ENCODE measurements at places on chromosomes 2 and 18.

GRCh38 chr2:191629001-191629453 is 48.9 kb upstream of the NABP1 start:
- DNase-seq, result no peak

DNA sequence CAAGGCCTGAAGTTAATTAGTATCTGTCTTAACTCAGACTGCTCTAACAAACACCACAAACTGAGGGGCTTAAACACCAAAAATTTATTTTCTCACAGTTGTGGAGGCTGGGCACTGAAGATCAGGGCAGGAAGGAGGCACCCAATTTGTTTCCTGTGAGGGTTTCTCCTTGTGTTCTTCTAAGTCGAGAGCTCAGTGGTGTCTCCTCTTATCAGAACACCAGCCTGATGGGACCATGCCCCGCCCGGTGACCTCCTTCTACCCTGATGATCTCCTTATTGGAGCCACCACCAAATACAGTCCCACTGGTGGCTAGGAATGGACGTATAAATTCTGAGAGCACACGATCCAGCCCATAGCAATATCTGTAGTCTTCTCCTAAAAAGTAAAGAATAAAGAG is 20.5 kb downstream of the TMEM18 start:
- no peak for DNase-seq

- DNase-seq, result peak; percentile 79
These were observed 419.6 kb upstream of the POU3F3 start for GRCh38 chr2:104434318-104434792.

GRCh38 chr18:60020107-60020925 is 120.5 kb downstream of the PMAIP1 start:
- DNase-seq, result no peak

GRCh38 chr18:8952769-8953760 is 149.4 kb upstream of the NDUFV2 start:
- DNase-seq, result no peak

GRCh38 chr2:85534099-85534498 is 4.9 kb upstream of the MAT2A start:
- no peak for DNase-seq

GRCh38 chr2:65548576-65549256 is 116.3 kb upstream of the SPRED2 start:
- DNase-seq, result no peak

- DNase-seq, result no peak
These were observed 341.3 kb downstream of the MYCN start for GRCh38 chr2:16281451-16282335.

- no peak for DNase-seq
These were observed 76.8 kb downstream of the ABI2 start for GRCh38 chr2:203404996-203405395.

- peak; percentile 24 for DNase-seq
These were observed 46.1 kb downstream of the YES1 start for GRCh38 chr18:765764-766549.

GRCh38 chr18:8424917-8425725 is 184.1 kb upstream of the RAB12 start:
- no peak for DNase-seq

DNA sequence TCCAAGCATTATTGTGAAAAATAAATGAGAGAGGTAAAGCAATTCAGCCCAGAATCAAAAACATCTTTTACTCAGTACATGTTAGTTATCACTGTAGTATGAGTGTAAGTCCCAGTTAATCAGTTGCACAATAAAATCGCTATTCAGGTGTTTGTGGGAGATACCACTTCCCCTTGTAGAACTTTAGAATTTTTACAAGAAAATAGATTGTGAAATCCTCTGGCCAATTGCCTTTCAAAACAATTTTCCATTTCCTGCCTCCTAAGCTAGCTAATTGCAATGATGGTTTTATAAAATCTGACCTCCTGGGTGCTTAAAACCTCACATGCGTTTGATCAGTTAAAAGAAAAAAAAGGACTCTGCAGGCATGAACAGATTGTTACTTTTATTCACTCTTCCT is 332.5 kb downstream of the PID1 start:
- no peak for DNase-seq

GRCh38 chr18:79890674-79891073 is 60.8 kb downstream of the SLC66A2 start:
- no peak for DNase-seq

- DNase-seq, result no peak
These were observed 18.2 kb downstream of the NRP2 start for GRCh38 chr2:205700331-205701132.

- DNase-seq, result no peak
These were observed 143.4 kb downstream of the CYRIA start for GRCh38 chr2:16522031-16522831.

- DNase-seq, result no peak
These were observed 95.2 kb upstream of the CD302 start for GRCh38 chr2:159892990-159893810.

GRCh38 chr2:231018184-231018583 is 19.1 kb upstream of the C2orf72 start:
- no peak for DNase-seq

- DNase-seq, result no peak
These were observed 59.8 kb downstream of the GYPC start for GRCh38 chr2:126715576-126716406.

GRCh38 chr2:73593680-73594079 is 48.5 kb downstream of the NAT8 start:
- no peak for DNase-seq

- no peak for DNase-seq
These were observed 1.5 kb downstream of the ODC1 start for GRCh38 chr2:10446631-10447030.

DNA sequence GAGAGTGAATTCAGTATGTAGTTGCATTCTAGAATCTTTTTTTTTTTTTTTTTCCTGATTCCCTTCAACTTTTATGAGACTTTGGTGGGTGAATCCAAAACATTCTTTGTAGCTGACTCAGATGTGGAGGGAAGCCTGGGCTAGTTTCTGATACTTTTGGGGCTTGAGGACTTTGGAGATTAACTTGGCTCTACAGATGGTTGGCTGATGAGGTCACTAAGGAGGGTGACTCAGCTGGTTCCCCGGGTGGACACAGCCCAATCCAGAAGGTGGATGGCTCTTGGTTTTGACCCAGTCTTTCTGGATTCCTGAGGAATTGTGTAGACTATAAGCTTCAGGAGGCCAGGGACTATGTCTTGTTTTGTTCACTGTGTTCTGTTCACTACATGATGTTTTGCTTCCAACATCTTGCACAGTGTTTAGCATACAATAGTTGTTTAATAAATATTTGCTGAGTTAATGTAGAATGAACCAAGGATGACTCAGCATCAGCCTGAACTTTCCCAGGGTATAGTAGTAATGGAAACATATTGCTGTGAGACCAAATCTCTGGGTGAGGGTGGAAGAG is 30.5 kb downstream of the LAMA3 start:
- no peak for DNase-seq

DNA sequence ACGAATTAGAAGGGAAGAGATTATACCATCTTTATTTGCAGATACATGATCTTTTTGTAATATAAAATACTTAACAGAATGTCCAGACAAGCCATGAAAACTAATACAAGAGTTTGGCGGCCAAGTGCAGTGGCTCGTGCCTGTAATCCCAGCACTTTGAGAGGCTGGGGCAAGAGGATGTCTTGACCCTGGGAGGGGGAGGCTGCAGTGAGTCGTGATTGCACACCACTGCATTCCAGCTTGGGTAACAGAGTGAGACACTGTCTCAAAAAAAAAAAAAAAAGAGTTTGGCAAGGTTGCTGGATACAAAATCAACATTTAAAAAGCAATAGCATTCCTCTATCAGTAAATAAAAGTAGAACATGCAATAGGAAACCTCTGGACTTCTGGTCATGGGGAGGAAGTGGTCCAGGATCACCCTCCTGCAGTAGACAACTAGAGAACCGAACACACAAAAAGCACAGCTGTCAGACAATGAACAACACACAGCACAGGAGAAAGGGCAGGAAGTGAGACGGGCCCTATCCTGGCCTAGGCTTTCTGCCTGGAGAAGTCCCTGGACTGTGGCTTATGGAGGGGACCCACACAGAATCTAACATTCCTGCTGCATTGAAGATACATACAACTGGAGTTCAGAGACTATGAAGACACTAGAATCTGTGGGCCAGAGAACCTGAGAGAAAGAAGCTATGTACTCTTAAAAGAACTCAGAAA is 118.9 kb upstream of the ARL4C start:
- no peak for DNase-seq

DNA sequence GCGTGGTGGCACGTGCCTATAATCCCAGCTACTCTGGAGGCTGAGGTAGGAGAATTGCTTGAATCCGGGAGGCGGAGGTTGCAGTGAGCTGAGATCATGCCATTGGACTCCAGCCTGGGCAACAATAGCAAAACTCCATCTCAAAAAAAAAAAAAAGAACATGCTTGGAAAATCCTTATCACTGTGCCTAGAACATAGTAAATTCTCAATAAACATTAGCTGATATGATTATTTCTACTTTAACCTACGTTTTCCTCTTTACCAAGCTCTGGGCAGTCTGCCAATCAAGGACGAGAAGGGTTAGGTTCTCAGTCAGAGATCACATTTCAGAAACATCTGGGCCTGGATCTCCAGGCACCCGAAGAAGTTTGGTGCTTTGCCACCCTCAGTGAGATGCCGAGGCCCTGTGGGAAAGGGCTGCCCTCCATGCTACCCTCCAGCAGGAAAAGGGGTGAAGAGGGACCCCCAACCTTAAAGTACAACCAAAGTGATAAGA is 107.7 kb downstream of the BCL11A start:
- no peak for DNase-seq

- no peak for DNase-seq
These were observed 4.7 kb downstream of the DSEL start for GRCh38 chr18:67511840-67512239.

All from NCI-H2029 treated with DMSO at 0.1 percent for 48 hours (cell line).